ENCODE measurements at places on chromosomes 6 and 20.

GRCh38 chr6:100592929-100593328 is 128.2 kb upstream of the SIM1 start:
- no peak for DNase-seq

- DNase-seq, result no peak
Observed at GRCh38 chr6:20757761-20758160, 223.5 kb downstream of the CDKAL1 start.

DNA sequence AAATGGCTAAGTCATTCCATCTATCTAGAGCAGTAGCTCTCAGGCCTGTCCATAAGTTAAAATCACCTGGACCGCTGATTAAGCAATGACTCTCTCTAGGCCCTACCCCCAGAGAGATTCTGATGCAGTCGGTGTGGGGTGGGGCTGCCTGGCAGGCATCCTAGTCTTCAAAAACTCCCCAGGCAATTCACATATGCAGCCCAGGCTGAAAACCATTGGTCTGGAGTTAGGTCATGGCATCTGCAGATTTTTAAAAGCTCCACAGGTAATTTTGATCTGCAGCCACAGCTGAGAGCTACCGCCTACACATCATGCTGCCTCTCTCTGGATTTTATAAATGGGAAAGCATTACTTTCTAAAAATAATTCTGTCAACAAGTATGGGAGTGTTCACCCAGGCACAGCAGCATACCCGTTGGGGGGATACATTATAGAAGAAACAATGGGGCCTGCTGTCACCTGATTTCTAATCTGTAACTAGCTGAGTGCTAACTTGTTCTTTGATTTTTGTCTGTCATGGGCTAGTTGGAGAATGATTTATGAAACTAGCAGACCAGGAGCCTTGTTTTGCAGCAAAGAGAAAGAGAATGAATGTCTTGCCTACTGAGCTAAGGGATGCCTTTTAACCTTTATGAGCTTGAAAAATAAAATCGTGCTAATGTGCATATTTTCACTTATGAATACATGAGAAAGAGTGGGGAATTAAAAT is 44.1 kb upstream of the ATXN1 start:
- DNase-seq, result no peak

GRCh38 chr20:10376270-10377075 is 57.5 kb downstream of the MKKS start:
- no peak for DNase-seq

GRCh38 chr6:70956451-70957283 is at the start of gene B3GAT2:
TSS of gene B3GAT2 (minus strand) at chr6:70957060. CDS start at chr6:70956429, 631 bp downstream.
- no peak for DNase-seq

GRCh38 chr20:49432550-49432949 is 49.9 kb downstream of the KCNB1 start:
- DNase-seq, result no peak

DNA sequence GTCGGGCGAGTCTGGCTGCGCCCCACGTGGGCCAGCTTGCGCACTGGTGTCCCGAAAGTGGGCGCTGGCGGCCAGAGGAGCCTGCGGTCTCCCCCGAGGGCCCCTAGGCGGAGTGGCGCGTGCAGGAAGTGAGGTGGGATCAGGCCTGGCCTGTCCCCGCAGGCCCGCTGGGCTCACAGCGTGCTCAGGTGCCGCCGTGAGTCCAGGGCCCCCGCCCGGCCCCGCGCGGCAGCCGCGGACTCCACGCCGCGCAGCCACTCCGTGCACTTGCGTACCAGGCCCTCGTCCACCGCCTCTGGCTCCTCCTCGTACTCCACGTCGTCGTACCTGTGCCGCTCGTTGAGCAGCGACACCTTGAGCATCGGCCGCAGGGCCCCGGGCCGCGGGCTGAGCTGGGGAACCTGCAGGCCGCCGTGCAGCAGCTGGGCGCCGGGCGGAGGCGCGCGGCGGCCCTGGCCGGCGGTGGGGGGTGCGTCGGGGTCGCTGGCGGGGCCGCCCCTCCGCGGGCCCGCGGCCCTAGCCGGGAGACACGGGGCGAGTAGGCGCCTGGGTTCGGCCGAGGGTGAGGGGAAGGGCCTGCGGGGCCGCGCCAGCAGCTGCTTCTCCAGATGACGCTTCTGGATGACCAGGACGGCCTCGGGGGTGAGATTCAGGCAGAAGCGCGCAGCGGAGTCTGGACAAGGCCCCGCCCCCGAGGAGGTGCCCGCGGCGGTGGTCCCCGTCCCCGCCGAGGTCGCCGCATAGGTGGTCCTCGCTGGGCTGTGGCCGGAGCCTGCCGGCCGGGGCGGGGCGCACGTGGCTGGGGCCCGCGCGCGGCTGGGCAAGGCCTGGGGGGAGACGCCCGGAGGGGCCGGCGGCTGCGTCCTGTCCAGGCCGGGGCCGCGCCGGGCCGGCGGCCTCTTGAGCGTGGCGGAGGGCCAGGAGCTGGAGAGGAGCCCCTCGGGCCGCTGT is 835 bp downstream of the PRR18 start:
- no peak for DNase-seq
